IgD-negative memory B cell (primary cell): ENCODE measurements at places on chromosomes 3 and 15. TPM values are rescaled to one million over a fixed set of nuclear protein-coding genes. Genes with fewer than 3 reads are reported as not detected.

The CD80 gene
- polyA plus RNA-seq, result 9.3 TPM

The CELSR3 gene
- 0.59 TPM for polyA plus RNA-seq

The ZBBX gene
- not detected for polyA plus RNA-seq

The MAP1A gene
- polyA plus RNA-seq, result not detected

The ADPRH gene
- polyA plus RNA-seq, result 29.2 TPM

The STX19 gene
- polyA plus RNA-seq, result 0.26 TPM

The PTPRG gene
- polyA plus RNA-seq, result 1.9 TPM

The RAF1 gene
- 56.0 TPM for polyA plus RNA-seq

The CXCR6 gene
- 0.69 TPM for polyA plus RNA-seq

The WDR53 gene
- 16.2 TPM for polyA plus RNA-seq

The IQCF5 gene
- polyA plus RNA-seq, result not detected

The MNS1 gene
- polyA plus RNA-seq, result 0.63 TPM

The SOX14 gene
- not detected for polyA plus RNA-seq

The PLS1 gene
- polyA plus RNA-seq, result not detected

The VIPR1 gene
- 3.1 TPM for polyA plus RNA-seq

The TEX9 gene
- polyA plus RNA-seq, result 31.2 TPM

The PGBD4 gene
- 0.71 TPM for polyA plus RNA-seq

The AGBL1 gene
- not detected for polyA plus RNA-seq

The STRIT1 gene
- polyA plus RNA-seq, result not detected

The ITIH1 gene
- not detected for polyA plus RNA-seq

The TGM4 gene
- 0.06 TPM for polyA plus RNA-seq

The CKMT1B gene
- not detected for polyA plus RNA-seq

The CAND2 gene
- 0.35 TPM for polyA plus RNA-seq

The ACAD11 gene
- 6.0 TPM for polyA plus RNA-seq

The INKA1 gene
- polyA plus RNA-seq, result 35.5 TPM

The STOML1 gene
- 6.6 TPM for polyA plus RNA-seq

The C3orf70 gene
- 0.10 TPM for polyA plus RNA-seq

The SEC11A gene
- polyA plus RNA-seq, result 117 TPM

The FOXB1 gene
- polyA plus RNA-seq, result not detected

The NOX5 gene
- polyA plus RNA-seq, result not detected

The FSIP1 gene
- 0.61 TPM for polyA plus RNA-seq

The SLCO3A1 gene
- polyA plus RNA-seq, result 3.1 TPM

The CASR gene
- polyA plus RNA-seq, result not detected

The GABRR3 gene
- not detected for polyA plus RNA-seq

The GCNT3 gene
- not detected for polyA plus RNA-seq

The ZBED2 gene
- 6.7 TPM for polyA plus RNA-seq

The DUOX2 gene
- polyA plus RNA-seq, result not detected

The GOLGA8J gene
- not detected for polyA plus RNA-seq

The PDIA3 gene
- 248 TPM for polyA plus RNA-seq

The SLC51A gene
- polyA plus RNA-seq, result 0.90 TPM

The KBTBD12 gene
- not detected for polyA plus RNA-seq

The RAB6B gene
- 0.36 TPM for polyA plus RNA-seq

The NPRL2 gene
- 30.4 TPM for polyA plus RNA-seq

The PDIA5 gene
- 4.2 TPM for polyA plus RNA-seq

The DNASE1L3 gene
- polyA plus RNA-seq, result 1.7 TPM

The STRC gene
- polyA plus RNA-seq, result not detected
